ENCODE measurements at places on chromosomes 3 and 15. TPM values are rescaled to one million over a fixed set of nuclear protein-coding genes. Genes with fewer than 3 reads are reported as not detected.

DNA sequence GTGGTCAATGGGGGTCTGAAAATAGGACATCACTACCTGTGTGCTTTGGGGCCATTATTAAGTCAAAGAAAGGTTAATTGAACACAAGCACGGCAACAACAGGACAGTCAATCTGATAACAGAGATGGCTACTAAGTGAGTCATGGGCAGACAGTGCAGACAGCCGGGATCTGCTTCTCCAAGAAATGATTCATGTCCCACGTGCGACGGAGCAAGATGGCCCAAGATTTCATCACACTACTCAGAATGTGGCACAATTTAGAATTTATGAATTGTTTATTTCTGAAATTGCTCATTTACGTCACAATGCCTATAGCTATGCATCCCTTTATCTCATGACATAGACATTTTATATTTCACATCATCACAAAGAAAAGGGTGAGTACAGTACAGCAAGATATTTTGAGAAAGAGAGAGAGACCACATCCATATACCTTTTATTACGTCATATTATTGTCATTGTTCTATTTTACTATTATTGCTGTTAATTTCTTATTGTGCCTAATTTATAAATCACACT, 770.6 kb upstream of the NR2F2 start:
- DNase-seq = no peak
- no peaks in the 10 kb centered on the region for H3K36me3 ChIP-seq
- no peak overlapping the region for H3K4me3 ChIP-seq
- H3K27ac ChIP-seq = no peak overlapping the region
- peaks cover 13% of the 10 kb centered on the region for H3K4me1 ChIP-seq

DNA sequence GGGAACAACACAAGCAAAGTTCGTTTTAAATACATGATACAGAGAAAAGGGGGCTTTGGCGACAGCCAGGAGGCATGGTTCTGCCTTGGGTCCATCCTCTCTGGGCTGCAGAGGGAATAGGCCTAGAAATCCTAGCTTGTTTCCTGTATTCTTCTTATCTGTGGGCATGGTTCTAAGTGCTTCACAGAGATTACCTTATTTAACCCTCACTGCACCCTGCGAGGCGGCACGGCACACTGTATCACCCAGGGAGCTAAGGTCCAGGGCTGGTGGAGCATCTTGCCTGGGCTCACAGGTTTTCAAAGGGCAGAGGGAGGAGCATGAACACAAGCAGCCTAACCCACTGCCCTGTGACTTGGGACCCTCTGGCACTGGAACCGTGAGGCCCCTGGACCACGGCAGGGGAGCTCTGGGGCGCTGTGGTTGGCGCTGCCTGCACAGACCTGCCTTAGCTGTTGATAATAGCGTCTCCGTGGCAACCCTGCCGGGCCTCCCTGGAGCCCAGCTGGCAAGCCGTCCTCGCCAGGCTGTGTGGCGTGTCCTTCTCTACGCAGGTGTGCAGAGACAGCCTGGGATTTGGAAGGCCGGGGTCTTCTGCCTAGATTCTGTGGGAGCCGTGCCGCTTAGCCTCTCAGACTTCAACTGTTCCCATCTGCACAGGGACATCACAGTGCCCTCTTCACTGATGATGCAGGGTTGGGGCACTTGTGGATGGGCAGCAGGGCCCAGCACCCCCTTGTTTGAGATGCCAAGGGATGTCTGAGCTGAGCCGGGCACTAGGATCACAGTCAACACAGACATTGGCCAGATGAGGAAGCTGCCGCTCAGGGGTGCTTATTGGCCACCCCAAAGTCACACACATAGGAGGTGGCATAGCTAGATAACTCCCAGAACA, 154.6 kb upstream of the TLE3 start:
- no peaks in the 10 kb centered on the region for H3K36me3 ChIP-seq
- DNase-seq = no peak
- H3K27me3 ChIP-seq = peaks cover 27% of the 10 kb centered on the region
- H3K4me3 ChIP-seq = no peak overlapping the region

DNA sequence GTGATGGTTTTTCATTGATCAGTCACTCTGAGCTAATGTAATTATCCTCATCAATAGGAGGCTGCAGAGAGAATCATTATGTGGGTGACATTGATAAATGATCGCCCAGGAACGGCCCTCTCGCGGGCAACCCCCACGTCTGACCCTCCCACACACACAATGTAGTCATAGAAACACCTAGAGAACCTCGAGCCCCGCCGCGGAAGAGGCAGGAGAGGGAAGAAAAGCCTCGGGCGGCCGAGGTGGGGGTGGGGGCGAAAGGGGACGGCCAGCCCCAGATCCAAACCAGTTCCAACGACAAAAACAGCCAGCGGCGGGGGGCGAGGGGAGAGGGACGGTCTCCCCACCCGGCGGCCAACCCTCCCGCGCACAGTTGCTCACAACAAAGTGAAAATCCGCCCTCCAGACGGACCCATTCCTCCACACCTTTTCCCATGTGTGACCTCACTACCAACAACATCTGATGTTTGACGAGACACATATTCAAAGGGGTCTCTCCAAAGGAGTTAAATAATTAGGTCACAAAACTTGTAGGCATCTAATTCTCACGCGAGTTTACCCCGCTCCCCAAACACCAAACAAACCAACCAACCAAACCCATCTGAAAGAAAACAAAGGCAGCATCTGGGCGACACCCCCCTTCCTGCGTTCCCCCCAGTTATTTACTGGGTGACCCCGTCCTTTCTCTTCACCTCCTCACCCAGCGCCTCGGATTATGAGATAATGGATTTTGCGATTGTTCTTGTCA, 213.0 kb downstream of the MEIS2 start:
- no peak overlapping the region for H3K27ac ChIP-seq
- peaks cover 15% of the 10 kb centered on the region for H3K4me1 ChIP-seq
- H3K4me3 ChIP-seq = peak overlapping the region; percentile 48
- H3K27me3 ChIP-seq = peaks cover 94% of the 10 kb centered on the region

- H3K4me3 ChIP-seq = peak overlapping the region; percentile 4
- no peaks in the 10 kb centered on the region for H3K36me3 ChIP-seq
- peak overlapping the region; percentile 13 for H3K27ac ChIP-seq
- no peaks in the 10 kb centered on the region for H3K27me3 ChIP-seq
- peak; percentile 64 for DNase-seq
- peaks cover 39% of the 10 kb centered on the region for H3K4me1 ChIP-seq
Observed at GRCh38 chr3:119352034-119352609, 57.9 kb downstream of the ARHGAP31 start.

GRCh38 chr3:42711491-42712343, 9.1 kb upstream of the HHATL start:
- H3K36me3 ChIP-seq = no peaks in the 10 kb centered on the region
- no peaks in the 10 kb centered on the region for H3K27me3 ChIP-seq
- no peak overlapping the region for H3K27ac ChIP-seq
- DNase-seq = no peak

DNA sequence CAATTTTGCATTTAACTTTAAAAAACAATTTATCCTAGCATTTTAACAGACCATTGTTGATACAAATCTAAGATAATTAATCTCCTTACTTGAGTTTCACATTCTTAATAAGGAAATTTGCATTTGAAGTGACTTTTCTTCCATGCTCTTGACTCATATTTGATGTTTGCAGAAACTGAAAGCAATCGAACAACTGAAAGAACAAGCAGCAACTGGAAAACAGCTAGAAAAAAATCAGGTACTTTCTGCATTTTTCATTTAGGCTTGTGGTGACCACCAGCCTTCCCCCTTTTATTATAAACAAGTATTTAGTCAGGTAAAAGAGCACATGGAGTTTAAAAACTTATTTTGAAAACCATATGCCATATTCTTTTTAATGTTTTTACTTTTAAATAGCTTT, 20.1 kb upstream of the SELENOT start:
- H3K36me3 ChIP-seq = peaks cover 20% of the 10 kb centered on the region
- no peak for DNase-seq
- H3K4me1 ChIP-seq = peaks cover 22% of the 10 kb centered on the region
- H3K27me3 ChIP-seq = no peaks in the 10 kb centered on the region

DNA sequence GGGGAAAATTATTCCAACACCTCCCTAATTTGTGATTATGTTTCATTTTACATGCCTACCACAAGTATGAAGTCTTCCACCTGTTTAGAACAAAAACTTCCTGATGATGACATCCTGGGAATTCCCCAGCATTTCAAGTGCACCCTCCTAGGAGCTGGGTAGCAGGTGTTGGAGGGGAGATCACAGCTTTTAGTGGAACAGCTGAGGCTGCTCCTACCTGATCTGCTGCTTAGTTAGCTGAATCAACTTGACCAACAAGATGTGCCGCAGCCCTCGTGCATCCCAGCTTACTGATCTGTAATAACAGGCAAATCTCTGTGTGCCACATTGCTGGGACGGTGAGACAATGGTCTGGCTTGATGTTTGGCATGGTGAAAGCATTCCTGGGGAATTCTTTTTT, 29.7 kb downstream of the TRAK1 start:
- no peak overlapping the region for H3K27ac ChIP-seq
- DNase-seq = no peak
- no peak overlapping the region for H3K4me3 ChIP-seq
- no peaks in the 10 kb centered on the region for H3K27me3 ChIP-seq
- H3K36me3 ChIP-seq = peaks cover 2% of the 10 kb centered on the region

GRCh38 chr3:127833281-127834032, 11.1 kb upstream of the MGLL start:
- no peak overlapping the region for H3K4me3 ChIP-seq
- no peak overlapping the region for H3K27ac ChIP-seq
- H3K36me3 ChIP-seq = peaks cover 8% of the 10 kb centered on the region
- DNase-seq = no peak

- no peaks in the 10 kb centered on the region for H3K36me3 ChIP-seq
- no peak overlapping the region for H3K4me3 ChIP-seq
- H3K27me3 ChIP-seq = peaks cover 14% of the 10 kb centered on the region
- H3K27ac ChIP-seq = no peak overlapping the region
Observed at GRCh38 chr3:189212681-189213080, 40.9 kb downstream of the TPRG1 start.

DNA sequence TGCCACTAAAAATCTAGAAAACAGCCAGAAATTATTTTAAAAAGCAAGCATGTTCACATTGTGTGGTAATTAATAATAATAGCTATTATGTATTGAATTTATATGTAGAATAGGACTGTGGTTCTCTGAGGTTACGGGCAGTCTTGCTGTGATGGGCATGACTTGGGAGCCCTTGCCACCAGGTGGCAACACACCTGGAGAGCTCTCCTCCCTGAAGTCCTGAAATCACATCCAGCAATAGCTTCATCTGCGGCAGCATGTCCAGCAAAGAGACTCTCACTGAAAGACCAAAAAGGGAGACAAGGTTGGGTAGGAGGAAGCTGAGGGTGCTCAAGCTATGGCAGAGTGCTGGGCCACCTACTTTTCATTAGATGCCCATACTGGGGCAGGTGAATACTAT, 206.8 kb upstream of the IL12A start:
- H3K27ac ChIP-seq = no peak overlapping the region
- DNase-seq = no peak
- no peak overlapping the region for H3K4me3 ChIP-seq
- peaks cover 20% of the 10 kb centered on the region for H3K27me3 ChIP-seq
- H3K4me1 ChIP-seq = no peaks in the 10 kb centered on the region

CSTA gene
- not detected for total RNA-seq

EFCAB12 gene
- total RNA-seq = 1.0 TPM

CISH gene
- total RNA-seq = 271 TPM

GTF2A2 gene
- 118 TPM for total RNA-seq
